GM18507 (cell line): ENCODE measurements at places on chromosomes 3 and 15.

DNA sequence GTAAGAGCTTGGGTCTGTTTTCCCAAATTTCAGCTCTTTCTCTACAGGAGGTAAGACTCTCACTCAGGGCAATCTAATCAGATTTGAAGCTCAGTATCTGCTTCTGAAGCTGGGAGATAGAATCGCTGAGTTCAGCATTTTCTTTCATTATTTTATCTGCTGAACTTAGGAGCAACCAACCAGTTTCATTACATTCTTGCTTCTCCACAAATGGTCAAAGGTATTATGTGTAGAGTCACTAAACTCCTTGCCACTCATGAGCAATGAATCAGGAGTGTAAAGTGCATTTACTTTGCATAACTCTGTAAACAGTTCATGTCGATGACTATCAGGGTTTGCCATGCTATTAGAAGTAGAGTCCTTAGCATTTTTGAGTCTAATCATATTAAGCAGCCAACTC, 249.4 kb downstream of the CHL1 start:
- DNase-seq, result no peak

- no peak for DNase-seq
These were observed 100.2 kb downstream of the CNTN4 start for GRCh38 chr3:2198776-2199279.

DNA sequence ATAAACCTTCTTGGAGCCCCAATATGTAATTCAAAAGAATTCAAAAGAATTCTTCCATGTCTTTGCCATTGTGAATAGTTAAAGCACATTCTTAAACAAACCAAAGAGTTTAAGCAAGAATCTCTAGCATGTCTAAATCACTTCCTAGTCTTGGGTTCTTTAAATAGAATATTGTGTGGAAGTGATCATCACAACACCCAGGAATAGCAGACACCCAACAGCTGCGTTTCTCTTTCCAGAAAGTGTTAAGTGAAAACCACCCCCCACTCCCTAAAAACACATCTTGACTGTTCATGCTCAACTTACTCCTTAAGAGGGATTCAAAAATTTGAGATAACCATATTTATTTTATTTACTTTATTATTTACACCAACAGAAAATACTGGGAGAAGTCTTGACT, 24.1 kb upstream of the CAPN7 start:
- no peak for DNase-seq

GRCh38 chr3:151434151-151434890, 26.5 kb downstream of the IGSF10 start:
- DNase-seq, result no peak

DNA sequence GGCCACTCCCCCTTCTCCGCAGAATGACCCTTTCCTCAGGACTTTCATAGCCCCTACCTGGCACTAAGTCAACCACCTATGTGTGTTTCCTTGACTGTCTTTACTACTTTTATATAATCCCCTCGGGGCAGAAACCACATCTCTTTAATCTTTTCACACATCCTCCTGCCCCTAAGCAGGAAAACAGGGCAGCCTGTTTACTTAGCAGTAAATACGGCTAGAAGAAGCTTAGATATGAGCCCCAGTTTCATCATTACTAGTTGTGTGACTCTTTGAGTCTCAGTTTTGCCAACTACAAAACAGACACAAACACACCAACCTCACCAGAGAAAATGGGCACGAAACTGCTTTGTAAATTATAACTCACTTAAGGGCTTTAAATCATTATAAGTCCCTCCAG, 98.3 kb downstream of the CYP19A1 start:
- no peak for DNase-seq

GRCh38 chr3:177778633-177779032, 581.4 kb upstream of the TBL1XR1 start:
- no peak for DNase-seq

GRCh38 chr15:62164014-62164395, 1.1 kb downstream of the C2CD4B start:
- DNase-seq, result no peak

GRCh38 chr15:40329804-40330203, 6.3 kb downstream of the INAFM2 start:
- DNase-seq, result no peak

GRCh38 chr15:40043927-40044716, 5.1 kb upstream of the SRP14 start:
- DNase-seq, result no peak

DNA sequence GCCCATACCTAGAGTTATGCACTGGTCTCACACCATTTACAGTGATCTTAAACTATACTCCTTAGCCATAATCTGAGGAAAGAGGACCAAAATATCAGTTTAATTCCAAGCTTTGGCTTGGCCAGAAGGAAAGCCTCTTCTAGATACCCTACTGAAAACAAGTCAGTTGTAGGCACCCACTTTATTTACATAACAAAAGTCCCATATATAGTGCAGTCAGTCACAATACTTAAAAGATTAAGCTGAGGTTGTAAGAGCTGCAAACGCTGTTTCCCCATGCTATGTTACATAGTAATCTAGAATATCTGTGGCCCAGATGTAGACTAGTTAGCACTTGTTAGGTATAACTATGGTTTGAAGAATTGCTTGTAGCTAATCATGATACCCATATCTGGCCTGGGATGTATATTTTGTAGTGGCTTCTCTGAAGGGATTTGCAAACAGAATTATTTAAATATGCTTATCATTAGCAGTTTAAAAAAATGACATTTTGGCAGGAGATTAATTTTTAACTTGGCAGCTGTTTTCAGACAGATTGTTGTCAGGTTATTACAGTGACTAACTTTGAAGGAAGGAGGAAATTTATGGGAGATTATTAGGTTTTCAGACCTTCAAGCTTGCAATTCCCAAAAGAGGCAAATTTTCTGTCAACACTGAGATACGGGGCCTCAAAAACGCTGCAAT, 160.4 kb upstream of the SLC2A2 start:
- no peak for DNase-seq

- DNase-seq, result no peak
These were observed 276.5 kb upstream of the P2RY1 start for GRCh38 chr3:152558386-152558785.

- no peak for DNase-seq
These were observed 30.9 kb downstream of the IL20RB start for GRCh38 chr3:136988651-136989050.

DNA sequence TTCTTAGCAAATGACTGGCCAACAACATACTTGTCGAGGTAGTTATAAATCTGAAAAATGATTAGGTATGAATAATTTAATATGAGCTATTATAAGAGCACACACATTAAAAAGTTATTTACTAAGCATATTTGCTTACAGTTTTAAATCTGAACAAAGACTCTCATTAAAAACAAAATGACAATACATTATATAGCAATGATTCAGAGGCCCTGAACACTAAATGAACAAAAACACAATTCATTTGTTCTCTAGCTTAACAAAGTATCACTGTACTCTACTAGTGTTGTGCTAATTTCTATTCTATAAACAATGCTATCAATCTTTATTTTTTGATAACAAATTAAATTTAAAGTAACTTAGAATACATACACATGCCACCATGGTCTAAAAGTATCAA, 21.0 kb downstream of the CLPX start:
- no peak for DNase-seq

GRCh38 chr3:133488785-133489367, 84.6 kb upstream of the CDV3 start:
- DNase-seq, result no peak

DNA sequence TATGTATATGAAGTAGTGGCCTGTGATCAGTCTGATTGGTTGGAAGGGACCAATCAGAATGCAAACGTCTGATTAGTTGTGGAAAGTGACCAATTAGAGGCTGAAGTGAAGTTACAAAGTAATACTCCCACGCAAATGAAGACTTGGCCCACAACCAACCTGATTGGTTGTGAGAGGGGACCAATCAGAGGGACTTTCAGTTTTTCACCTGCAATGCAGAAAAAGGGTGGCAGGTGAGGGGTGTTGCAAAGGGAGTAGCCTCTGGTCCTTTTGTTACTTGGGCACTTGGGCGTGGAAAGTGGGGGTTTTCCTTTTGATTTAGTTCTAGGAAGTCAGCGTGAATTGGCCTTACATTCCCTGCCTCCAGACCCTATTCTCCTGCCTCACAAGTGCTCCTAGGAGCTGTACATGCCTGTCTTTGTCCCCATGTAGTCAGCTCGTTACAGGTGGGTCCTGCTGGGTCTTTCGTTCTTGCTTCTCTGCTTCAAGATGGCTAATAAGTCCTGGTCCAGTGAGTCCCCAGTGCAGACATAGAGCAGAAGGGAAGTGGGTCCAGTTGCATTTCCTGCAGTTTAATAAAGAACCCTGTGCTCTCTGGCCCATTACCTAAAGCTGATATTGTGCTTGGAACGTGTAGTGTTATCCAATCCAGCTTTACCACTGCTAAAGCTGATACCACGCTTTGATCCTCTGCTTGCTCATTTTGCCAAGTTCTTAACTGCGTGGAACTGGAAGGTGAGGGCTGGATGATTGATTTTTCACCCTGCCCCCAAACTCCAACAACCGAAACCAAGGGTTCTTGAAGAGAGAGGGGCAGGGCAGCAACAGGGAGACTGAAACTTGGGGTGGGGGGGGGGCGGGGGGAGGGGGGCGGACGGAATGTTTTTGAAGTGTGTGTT, 46.0 kb upstream of the CD47 start:
- DNase-seq, result no peak

- no peak for DNase-seq
These were observed 160.0 kb upstream of the SNTN start for GRCh38 chr3:63492464-63492863.

DNA sequence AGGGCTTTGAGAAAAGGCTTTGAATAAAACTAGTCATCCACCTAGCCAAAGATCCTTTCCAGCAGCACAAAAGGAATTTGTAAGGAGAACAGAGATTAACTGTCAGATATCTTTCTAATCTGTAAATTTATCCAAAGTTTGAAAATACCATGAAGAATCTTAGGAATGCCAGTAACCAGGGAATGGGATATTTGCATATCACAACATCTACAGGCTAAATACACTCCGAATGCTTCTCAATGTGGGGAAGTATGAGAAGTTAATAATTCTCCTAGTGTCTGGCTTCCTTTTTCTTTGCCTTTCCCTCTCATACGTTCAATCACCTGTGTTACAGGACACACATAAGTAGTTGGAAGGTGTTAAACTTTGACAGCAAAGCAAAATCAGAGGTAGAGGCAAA, 7.8 kb downstream of the ANAPC13 start:
- DNase-seq, result no peak

GRCh38 chr15:51089699-51090453, 4.8 kb downstream of the TNFAIP8L3 start:
- no peak for DNase-seq

GRCh38 chr3:54957711-54958110, 29.9 kb upstream of the LRTM1 start:
- DNase-seq, result no peak

- no peak for DNase-seq
These were observed 247.3 kb upstream of the CHRM5 start for GRCh38 chr15:33720952-33721351.

- no peak for DNase-seq
These were observed 76.2 kb downstream of the PLXNA1 start for GRCh38 chr3:127059072-127059471.

- no peak for DNase-seq
These were observed 33.7 kb downstream of the HCN4 start for GRCh38 chr15:73335026-73335425.

DNA sequence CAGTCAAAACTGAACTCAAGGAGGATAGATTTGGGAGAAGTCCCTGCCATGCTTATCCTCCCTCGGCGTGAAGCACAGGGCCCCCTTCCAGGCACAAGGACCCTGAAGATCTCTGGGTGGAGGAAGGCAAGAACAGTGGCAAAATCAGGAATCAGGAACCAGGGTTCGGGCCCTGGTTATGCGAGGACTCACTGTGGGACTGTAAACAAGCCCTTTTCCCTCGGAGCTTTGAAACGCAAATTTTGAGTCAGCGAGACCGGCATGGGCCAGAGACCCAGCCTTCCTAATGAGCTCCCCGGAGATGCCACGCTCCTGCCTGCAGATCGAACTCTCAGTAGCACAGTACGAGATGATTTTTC, 70.1 kb downstream of the SLC12A8 start:
- no peak for DNase-seq
